ENCODE measurements at places on chromosomes 13 and 19.

GRCh38 chr13:110028838-110029621 is 242.6 kb upstream of the IRS2 start:
- no peak for DNase-seq

GRCh38 chr19:4376028-4376670 is 24.2 kb downstream of the SH3GL1 start:
- DNase-seq = no peak

GRCh38 chr13:31755803-31756212 is 16.5 kb downstream of the RXFP2 start:
- no peak for DNase-seq

GRCh38 chr13:112657850-112658445 is 31.9 kb upstream of the ATP11A start:
- DNase-seq = no peak

DNA sequence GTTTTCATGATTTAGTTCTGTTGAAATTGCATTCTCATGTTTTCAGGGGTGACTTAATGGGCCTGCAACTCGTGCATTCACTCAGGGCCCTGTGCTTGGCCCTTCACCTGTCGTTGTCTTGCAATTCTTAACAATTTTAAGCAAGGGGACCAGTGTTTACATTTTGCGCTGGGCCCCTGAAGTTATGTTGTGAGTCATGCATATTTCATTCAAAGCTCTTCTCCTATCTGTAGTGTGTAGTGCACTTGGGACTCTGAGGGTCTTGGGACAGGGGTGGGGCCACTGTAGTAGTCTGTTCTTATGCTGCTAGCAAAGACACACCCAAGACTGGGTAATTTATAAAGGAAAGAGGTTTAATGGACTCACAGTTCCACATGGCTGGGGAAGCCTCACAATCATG is 211.2 kb upstream of the RXFP2 start:
- no peak for DNase-seq

DNA sequence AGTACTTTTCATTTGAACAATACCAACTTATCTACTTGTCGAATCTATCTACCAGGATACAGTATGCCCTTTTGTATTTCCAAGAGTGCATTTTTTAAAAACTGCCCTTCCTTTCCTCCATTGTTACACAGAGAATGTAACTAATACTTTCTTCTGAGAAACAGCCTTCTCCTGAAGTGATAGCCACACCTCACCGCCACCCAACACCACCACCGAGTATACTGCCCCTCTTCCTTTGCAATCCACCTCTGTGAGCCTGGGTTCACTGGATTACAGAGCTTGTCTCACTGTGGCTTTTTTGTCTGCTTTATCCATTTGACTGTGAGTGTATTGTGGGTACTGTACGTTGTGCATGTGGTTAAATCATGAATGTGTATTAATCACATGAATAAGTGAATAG is 305.4 kb downstream of the KLF12 start:
- DNase-seq = no peak

DNA sequence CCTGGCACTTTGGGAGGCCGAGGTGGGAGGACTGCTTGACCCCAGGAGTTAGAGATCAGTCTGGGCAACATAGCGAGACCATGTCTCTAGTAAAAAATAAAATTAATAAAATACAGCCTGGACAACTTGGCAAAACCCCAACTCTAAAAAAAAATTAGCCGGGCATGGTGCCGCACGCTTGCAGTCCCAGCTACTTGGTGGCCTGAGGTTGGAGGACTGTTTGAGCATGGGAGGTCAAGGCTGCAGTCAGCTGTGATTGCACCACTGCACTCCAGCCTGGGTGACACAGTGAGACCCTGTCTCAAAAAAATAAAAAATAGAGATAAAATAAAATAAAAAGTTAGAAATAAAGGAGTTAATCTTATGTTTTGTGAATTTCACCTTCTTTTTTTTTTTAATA is 15.6 kb upstream of the SPC24 start:
- no peak for DNase-seq

- no peak for DNase-seq
Measured at GRCh38 chr19:18045307-18046050, 37.5 kb downstream of the ARRDC2 start.

GRCh38 chr13:98291658-98292057 is 114.6 kb upstream of the RNF113B start:
- no peak for DNase-seq

DNA sequence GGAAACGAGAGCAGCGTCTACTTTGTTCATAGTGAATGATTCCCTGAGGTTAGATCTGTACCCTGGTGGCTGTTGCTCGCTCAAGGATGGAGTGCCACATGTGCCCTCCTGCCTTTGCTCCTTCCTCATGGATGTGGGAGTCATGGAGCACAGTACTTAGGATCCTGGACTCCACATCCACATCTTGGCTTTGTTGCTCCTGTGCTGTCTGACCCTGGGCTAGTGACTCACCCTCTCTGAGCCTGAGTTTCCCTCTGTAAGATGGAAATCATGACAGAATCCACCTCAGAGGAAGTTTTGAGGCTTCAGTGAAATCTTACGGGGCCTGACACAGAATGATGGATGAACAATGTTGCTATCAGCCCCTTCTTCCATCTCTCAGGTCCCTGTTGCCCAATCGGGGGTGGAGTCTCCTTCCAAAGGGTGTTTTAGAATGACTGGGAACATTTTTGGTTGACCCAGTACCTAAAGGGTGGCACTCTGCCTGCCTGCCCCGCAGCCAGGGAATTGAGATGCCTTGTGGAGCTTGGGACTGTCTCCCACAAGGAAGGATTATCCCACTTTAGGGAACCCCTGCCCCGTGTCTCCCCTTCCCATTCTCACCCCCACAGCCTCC is 9.8 kb upstream of the TIMM50 start:
- DNase-seq = no peak

- no peak for DNase-seq
Measured at GRCh38 chr13:40470660-40471059, 195.8 kb downstream of the FOXO1 start.

DNA sequence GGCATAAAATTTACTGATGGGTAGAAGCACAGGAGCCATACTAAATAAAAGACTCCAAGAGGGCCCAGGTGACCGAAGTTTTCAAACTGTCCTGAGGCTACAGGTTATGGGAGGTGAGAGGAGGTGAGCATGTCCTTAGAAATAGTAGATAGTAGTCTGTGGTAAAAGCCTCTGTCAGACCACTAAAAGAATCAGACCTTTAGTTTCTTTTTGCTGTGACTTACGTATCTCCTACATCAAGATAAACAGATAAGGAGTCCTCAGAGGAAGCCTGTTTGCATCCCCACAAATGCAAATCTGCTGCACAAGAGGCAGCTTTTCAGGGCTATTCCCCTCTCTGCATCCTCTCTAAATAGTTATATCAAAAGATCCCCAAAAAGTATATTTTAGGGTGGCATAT is 711.6 kb upstream of the SLITRK6 start:
- no peak for DNase-seq

DNA sequence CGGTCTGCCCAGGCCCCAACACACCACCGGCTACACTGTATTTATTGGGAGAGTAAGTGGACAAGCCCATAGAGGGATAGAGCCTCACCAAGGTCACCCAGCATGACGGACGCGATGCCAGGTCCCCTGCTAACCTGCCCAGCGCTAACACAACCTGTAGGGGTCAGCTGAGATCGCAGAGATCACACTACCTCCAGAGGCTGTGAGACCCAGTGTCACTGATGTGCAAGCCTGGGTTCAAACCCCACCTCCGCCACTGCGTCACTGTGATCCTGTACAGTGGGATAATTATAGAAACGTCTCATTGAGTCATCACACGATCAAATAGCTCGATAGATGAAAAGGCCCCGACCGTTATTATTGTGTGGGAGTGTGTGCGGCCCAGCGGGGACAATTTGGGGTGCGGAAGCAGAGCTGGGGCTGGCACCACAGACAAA is 10.6 kb upstream of the TLE2 start:
- no peak for DNase-seq
